Cortex of kidney (tissue), 1 donor: ENCODE measurements at places on chromosomes 6 and 20.

- no peak for DNase-seq
Measured at GRCh38 chr6:143090314-143091044, 29.8 kb downstream of the AIG1 start.

- no peak for DNase-seq
Measured at GRCh38 chr6:9675122-9675521, 739.8 kb downstream of the TFAP2A start.

- DNase-seq: no peak
Measured at GRCh38 chr20:4546342-4546741, 175.4 kb upstream of the PRND start.

- DNase-seq: no peak
Measured at GRCh38 chr20:39706184-39706663, 744.1 kb downstream of the DHX35 start.

GRCh38 chr6:154202339-154202738, 154.3 kb downstream of the IPCEF1 start:
- DNase-seq: no peak

- no peak for DNase-seq
Measured at GRCh38 chr6:144008120-144008811, at the start of gene PLAGL1. Gene PLAGL1, minus strand, starts transcription at chr6:144008259. Its CDS starts 60,123 bp downstream, at chr6:143948136.

DNA sequence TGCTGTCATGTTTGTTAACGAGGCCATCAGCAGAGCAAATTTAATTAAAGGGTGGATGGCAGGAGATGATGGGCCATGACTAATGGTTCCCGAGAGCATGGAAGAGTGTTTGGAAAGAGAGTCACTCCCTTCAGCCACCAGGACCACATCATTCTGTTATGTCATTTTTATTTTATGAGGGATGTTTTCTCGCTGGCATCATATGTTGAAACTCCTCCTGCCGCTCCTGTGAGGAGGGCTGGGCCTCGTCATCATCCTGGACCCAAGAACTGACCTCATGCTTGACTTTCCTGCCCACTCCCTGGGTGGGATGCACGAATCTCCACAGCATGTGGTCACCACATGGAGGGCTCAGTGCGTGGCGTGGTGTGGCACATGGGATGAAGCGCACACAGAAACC, 86.4 kb upstream of the FRMD1 start:
- no peak for DNase-seq

- no peak for DNase-seq
Measured at GRCh38 chr6:15427331-15428070, 181.6 kb downstream of the JARID2 start.

- DNase-seq: no peak
Measured at GRCh38 chr20:22575087-22575721, 9.2 kb downstream of the FOXA2 start.

GRCh38 chr20:48697845-48698491, 129.8 kb downstream of the PREX1 start:
- no peak for DNase-seq

DNA sequence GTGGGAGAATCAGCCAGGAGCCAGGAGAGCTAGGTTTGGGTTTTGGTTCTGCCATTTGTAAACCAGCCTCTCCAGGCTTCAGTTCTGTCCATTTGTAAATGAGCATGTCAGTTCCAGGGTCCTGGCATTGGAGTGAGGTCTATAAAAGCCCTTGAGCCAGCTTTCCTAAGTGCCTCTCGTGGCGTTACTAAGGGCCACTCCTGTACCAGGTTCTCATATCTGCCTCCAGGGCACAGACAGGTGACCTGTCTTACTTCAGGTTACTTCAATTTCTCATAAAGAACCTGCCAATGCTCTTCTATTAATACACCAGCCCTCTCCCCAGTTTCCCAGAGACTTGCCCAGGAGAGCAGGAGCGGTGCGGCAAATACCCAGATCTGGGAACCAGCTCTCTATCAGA, 101.9 kb downstream of the VEGFA start:
- DNase-seq: no peak

DNA sequence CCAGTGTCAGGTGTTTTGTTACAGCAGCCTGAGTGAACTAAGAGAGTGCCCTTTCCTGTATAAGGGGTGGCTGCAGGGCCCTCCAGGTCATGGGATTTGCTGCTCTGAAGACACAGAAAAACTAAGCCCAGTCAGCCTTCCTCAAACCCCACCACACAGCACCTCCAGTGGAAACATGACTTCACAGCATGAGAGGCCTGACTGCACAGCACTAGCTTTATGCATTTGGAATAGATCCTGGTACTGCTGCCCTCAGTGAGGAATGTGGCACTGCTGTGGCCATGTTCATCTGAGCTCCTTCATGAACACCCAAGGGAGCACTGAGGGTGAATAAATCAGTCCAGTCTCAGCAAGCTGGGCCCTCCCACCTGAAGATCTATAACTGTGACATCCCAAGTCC, 296.1 kb upstream of the FOXQ1 start:
- no peak for DNase-seq

GRCh38 chr6:40894962-40895799, 143.8 kb downstream of the UNC5CL start:
- DNase-seq: no peak

- DNase-seq: no peak
Measured at GRCh38 chr6:1507251-1507650, 102.5 kb upstream of the FOXC1 start.

DNA sequence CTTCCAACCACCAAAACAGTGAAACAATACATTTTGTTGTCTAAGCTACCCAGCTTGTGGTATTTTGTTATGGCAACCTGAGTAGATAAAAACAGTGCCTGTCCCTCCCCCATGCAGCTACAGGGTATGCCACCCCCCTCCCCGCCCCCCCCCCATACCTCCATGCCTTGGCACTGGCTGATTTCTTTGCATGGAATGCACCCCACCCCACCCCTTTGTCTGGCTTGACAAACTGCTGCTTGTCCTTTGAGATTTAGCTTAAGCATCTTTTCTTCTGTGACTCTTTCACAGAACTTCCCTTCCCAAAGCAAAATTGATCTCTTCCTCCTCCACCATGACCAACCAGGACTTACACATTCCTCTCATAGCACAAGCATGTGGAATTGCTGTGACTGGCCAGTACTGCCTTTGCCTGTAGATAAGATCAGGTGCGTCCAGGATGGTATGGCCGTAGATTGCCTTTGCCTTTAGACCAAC, 64.6 kb upstream of the ADGRF1 start:
- no peak for DNase-seq

- DNase-seq: no peak
Measured at GRCh38 chr6:130359736-130360135, 6.1 kb upstream of the TMEM200A start.

DNA sequence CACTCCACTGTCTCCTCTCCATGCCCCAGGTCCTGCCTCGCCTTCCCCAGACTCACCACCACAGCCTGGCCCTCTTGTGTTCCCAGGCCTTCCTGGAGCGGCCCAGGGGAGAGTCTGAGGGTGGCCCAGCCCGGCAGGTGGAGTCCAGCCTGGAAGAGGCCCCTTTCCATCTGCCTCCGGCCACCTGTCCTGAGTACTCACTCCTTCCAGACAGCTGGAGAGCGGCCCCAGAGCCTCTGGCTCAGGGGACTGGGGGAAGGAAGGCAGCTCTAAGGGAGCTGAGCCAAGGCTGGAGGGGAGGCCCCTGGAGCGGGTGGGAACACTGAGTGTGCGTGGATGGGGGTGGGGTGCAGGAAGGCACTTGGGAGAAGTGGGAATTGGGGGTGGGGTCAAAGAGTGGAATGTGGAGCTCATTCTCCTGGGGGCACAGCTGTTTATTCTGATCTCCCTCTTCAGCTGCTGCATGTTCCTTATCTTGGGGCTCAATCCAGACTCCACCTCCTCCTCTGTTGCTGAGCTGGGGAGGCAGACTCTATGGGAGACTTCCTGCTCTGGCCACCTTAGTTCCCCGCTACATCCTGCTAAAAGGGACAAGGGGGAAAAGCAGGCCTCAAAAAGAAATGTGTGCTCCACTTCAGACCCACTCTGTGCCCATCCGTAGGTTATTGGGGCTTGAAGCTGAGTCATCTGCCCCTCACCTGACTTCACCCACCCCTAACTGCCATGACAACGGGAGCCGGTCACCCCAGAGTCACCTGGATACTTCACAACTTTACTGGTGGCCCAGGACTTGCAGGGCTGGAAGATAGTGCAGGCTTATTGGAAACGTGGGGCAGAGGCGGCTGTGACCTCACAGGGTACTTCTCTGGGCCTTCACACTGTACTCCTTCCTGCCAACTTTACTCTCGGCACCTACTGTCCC, 19.5 kb upstream of the TAF8 start:
- DNase-seq: no peak

GRCh38 chr20:5171790-5172164, 45.0 kb downstream of the CDS2 start:
- no peak for DNase-seq

DNA sequence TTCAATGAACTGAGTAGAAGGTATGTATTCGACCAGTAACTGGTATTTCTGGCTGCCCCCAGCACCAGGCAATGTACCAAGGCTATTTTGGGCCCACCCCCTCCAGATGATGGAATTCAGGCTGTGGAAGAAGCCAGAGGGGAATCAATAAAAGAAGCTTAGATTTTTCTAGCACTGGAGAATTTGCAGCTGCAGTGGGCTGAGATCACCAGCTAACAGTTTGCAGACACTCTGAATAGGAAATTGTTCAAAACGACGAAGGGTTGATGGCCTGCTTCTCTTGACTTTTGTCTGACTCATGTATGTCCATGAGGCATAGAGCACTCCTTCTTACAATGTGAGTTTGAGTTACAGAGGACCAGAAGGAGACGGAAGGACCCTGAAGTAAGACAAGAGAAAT, 32.4 kb upstream of the FBXO9 start:
- DNase-seq: no peak

GRCh38 chr6:28981431-28981832, 23.7 kb downstream of the ZNF311 start:
- no peak for DNase-seq

- no peak for DNase-seq
Measured at GRCh38 chr6:7684843-7685242, 41.1 kb upstream of the BMP6 start.

- DNase-seq: no peak
Measured at GRCh38 chr6:121105461-121105860, 228.8 kb downstream of the TBC1D32 start.

GRCh38 chr6:163199371-163199770, 215.1 kb upstream of the QKI start:
- DNase-seq: no peak

GRCh38 chr20:38859070-38859690, 53.7 kb downstream of the PPP1R16B start:
- no peak for DNase-seq

GRCh38 chr6:73349311-73349710, 4.8 kb downstream of the DPPA5 start:
- DNase-seq: no peak

- no peak for DNase-seq
Measured at GRCh38 chr20:63399596-63400375, 38.6 kb upstream of the CHRNA4 start.

- DNase-seq: no peak
Measured at GRCh38 chr6:128204616-128205015, 303.8 kb upstream of the THEMIS start.

DNA sequence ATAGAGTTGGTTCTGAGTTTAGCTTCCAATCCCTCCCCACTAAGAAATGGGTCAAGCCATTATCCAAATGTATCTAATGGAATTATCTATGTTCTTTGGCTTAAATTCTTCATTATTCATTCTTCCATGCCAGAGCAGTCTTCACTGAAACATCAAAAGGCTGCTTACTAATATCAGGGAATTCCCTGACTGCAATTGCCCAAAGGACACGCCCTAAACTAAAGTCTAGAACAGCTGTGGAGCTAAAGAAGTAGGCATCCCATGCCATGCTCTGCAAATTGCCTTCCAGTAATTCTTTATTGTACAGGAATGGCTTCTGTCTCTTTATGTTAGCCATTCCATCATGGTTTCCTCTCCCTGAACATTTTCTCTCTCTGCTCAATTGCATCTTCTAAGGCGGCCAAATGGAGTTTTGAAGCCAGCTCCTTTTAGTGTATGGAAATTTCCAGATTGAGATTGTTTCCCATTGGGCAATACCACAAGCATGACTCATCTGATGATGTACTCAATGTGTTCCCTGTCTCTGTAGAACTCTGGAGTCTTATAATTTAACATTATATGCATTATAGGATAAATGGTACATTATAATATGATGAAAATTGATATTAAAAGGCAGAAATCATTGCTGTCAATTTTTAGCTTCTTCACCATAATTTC, 28.8 kb upstream of the TSHZ2 start:
- no peak for DNase-seq

DNA sequence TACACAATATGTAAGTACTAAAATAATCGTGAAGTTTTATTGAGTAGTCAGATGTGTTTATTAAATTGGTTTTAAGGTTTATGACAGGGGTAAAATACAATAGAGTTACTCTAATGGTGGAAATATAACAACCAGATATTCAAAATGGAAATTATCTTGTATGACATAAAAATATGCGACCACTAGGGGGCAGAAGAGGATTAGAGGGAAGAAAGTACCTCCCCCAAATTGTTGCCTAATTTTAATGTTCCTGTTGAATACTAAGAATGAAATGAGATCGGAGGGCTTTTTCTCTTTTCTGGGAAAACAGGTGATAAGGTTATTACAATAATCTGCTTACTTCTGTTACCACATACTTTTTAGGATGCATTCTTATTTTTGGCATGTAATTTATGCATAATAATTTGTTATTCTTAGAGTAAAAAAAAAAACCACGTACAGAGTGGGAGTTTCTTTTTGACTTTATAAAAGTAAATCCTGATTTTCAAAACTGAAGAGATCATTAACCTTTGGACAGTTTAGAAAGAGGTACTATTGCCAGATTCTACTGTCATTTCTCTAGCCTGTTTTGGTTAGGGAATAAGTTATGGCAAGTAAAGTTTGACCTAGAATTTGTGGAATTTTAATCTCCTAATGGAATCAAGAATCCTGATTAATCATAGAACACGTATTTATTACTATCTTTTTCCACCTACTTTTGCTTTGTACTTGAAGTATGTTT, 159.2 kb downstream of the CD109 start:
- no peak for DNase-seq

DNA sequence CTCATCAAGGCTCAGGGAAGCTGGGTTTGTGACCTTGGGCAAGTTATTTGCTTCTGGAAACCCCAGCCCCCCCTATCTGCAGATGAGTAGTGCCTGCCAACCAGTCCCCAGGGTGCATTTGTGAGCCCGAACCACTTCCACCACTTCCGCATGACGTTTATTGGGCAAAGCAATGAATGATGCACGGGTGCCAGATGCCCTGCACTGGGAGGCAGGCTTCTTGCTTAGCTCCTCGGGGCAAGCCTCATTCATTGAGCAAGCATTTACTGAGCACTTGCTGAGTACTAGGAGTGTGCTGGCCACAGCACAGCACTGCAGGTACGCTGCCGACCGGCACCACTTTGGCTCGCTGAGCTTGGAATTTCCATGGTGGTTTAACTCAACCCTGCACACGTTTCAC, 60.2 kb downstream of the GNAS-AS1 start:
- DNase-seq: no peak

DNA sequence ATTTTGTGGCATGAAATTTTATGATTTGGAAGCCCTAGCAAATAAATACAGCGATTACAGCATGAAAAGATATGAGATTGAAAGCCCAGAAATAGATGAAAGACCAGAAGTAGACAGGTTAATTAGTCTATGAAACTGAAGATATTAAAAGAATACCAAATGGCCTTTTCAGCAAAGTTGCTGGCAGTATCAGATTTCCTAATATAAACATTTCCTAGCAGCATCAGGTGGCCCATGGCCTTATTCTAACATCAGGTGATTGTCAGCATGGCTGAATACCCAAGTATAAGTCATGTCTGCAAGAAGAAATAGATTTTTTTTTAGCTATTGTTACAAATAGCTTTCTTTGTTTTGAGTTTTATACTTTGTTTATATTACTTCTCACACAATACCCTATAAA, 93.2 kb downstream of the CLVS2 start:
- no peak for DNase-seq

GRCh38 chr6:24743265-24743943, 24.4 kb upstream of the C6orf62 start:
- DNase-seq: no peak

- DNase-seq: no peak
Measured at GRCh38 chr20:19742974-19743639, 15.0 kb upstream of the RIN2 start.
